ENCODE measurements at places on chromosomes 5 and 9. TPM values are rescaled to one million over a fixed set of nuclear protein-coding genes. Genes with fewer than 3 reads are reported as not detected.

DNA sequence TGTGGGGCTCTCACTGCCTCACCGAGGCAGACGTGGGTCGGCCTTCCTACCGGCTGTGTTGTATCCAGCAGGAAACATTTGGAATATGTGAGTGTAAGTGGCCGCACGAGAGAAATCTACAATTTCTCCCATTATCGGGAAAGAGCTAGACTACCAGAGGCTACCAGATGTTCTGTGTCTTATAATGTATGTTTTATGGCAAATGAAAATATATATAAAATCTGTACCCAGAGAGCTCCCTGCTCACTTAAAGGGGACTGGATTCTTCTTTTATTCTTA is 69.5 kb upstream of the PITX1 start:
- no peak for DNase-seq

DNA sequence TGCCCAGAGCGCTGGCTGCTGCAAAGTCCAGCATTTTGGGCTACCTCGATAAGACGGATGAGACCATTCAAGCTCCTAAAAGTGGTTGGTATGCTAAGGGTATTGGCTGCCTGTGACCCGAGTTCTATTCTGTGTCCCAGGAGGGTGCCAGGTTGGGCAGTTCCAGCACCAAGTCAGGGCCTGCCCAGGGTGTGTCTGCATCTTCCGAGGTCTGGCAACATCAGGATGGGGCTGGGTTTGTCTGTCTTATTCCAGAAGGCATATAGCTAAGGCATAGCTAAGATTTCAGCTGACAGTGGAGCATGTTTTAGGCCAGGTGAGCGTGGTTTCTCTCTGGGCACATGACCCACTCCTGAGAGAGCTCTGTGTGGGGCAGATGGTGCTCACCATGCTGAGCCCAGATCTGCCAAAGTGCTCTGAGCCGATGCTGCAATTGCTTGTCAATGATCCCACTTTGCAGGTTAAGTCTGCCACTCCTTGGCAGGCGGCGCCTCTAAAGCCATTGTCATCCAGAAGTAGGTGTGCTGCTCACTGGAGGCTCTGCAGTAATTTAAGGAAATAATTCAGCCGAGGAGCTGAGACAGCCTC is 7.8 kb downstream of the SLC9A3 start:
- DNase-seq, result no peak

- no peak for DNase-seq
These were observed 1.1 kb downstream of the NTNG2 start for GRCh38 chr9:132162764-132163456.

DNA sequence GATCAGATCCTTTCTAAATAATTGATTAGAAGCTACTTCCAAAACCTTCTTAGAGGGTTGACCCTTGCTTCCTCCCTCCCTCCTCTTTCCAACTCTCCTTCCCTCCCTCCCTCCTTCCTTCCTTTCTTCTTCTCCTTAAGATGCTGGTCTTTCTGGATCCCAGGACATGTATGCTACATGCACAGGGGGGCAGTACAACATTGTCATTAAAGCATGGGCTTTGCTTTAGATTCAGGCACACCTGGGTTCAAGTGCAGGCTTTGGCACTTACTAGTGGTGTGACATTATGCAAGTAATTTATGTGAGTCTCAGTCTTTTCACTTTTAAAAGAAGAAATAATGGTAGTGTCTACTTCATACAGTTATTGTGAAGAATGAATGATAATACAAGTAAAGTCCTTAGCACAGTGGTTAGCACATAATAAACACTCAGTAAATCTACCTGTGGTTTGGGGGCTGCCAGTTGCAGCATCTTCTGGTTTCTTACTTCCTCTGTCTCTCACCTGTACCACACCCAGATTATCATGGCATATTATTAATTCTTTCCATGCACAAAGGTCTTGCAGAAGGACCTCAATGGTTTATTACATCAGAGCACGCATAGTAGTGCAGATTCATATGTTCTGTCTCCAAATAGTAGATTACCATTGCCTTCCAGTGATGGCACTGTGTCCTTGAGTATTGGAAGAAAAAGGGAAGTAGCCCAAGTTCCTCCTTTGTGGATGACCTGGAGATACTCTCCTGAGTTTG is 154.1 kb downstream of the ARHGAP26 start:
- DNase-seq, result no peak

GRCh38 chr9:109894921-109895758 is 115.1 kb downstream of the PALM2AKAP2 start:
- no peak for DNase-seq

POLE3 gene
- total RNA-seq, result 57.2 TPM

SH2D3C gene
- total RNA-seq, result not detected

Data from Caco-2 (cell line).